Calu3 (cell line): ENCODE measurements at places on chromosomes 6 and 20. TPM values are rescaled to one million over a fixed set of nuclear protein-coding genes. Genes with fewer than 3 reads are reported as not detected.

DNA sequence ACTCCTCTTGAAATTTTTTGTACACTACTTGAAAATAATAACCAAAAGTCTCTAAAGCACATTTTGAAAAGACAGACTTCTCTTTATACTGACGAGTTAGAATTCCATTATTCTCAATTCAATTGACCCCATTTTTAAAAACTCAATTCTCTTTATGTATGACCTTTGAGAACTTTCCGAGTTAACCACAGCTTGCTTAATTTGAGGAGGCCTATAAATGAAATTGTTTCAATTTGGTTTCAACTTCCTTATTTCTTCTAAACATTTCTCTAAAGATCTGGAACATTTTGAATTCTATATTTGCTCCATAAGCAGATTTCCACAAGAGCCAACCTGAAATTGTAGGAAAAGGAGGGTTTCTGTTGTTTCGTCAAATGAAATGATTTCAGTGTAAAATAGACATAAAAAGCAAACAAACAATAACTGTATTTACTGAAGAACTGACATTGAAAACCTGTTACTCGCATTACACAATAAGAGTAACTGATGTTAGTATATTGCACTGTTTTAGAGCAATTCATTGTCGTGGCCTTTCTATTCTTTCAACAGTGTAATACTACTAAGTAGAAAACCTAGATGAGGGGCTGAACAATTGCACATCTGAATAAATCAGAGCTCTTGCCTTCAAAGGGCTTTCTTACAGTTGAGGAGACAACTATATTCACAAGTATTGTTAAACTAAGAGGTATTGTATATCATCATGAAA lies 223.6 kb downstream of the HIVEP2 start:
- no peak overlapping the region for H3K4me3 ChIP-seq
- DNase-seq, result no peak
- H3K27me3 ChIP-seq, result no peaks in the 10 kb centered on the region
- no peaks in the 10 kb centered on the region for H3K36me3 ChIP-seq
- no peaks in the 10 kb centered on the region for H3K4me1 ChIP-seq

- H3K27ac ChIP-seq, result no peak overlapping the region
- H3K4me1 ChIP-seq, result no peaks in the 10 kb centered on the region
- H3K27me3 ChIP-seq, result peaks cover 35% of the 10 kb centered on the region
- no peak overlapping the region for H3K4me3 ChIP-seq
Observed at GRCh38 chr6:149913540-149914240, 9.2 kb downstream of the RAET1G start.

- no peak for DNase-seq
- H3K27ac ChIP-seq, result no peak within 1 kb of the TSS
- H3K4me1 ChIP-seq, result no peaks in the 10 kb centered on the region
- no peaks in the 10 kb centered on the region for H3K36me3 ChIP-seq
- no peaks in the 10 kb centered on the region for H3K27me3 ChIP-seq
Observed at GRCh38 chr6:22569281-22570184, at the start of gene HDGFL1. Gene HDGFL1, plus strand, starts transcription at chr6:22569566. Its CDS starts 10 bp downstream, at chr6:22569576.

DNA sequence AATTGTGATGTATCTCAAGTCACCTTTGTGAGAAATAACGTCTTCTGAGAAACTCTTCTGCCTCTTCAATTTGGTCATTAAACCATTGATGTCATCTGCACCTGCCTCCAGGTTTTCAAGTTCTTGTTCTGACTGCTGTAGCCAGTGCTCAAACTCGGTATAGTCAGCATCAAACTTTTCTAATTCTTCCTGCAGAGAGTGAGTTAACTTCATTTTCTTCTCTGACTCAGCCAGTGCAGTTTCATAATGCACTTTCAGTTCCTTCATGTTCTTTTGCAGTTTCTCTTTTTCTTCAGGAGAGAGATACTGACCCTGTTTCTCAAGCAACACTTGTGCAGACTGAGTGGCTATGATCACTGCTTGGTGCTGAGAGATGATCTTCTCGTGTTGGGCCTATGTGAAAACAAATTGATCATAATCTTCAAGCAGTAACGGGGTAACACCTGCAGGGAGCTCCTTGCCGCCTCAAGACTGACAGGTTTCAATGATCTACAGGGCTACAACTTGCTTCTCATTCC lies 48.8 kb downstream of the DST start:
- no peaks in the 10 kb centered on the region for H3K4me1 ChIP-seq
- no peak overlapping the region for H3K4me3 ChIP-seq

DNA sequence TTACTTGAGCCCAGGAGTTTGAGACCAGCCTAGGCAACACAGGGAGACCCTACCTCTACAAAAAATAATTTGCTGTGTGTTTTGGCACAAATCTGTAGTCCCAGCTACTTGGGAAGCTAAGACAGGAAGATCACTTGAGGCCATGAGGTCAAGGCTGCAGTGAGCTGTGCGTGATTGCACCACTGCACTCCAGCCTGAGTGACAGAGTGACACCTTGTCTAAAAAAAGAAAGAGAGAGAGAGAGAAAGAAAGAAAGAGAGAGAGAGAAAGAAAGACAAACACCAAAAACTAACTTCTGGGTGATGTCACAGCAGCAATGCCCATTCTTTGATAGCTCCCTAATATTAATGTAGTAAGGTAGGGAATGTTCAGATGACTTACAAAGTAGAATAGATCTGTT lies 20.4 kb downstream of the USP49 start:
- H3K4me1 ChIP-seq, result no peaks in the 10 kb centered on the region
- no peak overlapping the region for H3K27ac ChIP-seq
- no peaks in the 10 kb centered on the region for H3K36me3 ChIP-seq
- H3K27me3 ChIP-seq, result no peaks in the 10 kb centered on the region
- no peak overlapping the region for H3K4me3 ChIP-seq
- DNase-seq, result no peak

DNA sequence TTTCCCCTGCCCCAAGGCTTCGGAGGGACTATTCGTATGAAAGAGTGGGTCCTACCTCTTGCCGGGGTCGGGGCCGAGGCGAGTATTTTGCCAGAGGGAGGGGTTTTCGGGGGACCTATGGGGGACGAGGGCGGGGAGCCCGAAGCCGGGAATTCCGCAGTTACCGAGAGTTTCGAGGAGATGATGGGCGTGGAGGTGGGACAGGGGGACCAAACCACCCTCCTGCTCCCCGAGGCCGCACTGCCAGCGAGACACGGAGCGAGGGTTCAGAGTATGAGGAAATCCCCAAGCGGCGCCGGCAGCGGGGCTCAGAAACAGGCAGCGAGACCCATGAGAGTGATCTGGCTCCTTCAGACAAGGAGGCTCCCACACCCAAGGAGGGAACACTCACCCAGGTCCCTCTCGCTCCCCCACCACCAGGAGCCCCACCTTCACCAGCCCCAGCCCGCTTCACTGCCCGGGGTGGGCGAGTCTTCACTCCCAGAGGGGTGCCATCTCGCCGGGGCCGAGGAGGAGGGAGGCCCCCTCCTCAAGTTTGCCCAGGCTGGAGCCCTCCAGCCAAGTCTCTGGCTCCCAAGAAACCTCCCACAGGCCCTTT lies 11.3 kb downstream of the PRRC2A start:
- peaks cover 100% of the 10 kb centered on the region for H3K36me3 ChIP-seq
- H3K4me3 ChIP-seq, result no peak overlapping the region
- peaks cover 8% of the 10 kb centered on the region for H3K4me1 ChIP-seq
- H3K27ac ChIP-seq, result peak overlapping the region; percentile 45

DNA sequence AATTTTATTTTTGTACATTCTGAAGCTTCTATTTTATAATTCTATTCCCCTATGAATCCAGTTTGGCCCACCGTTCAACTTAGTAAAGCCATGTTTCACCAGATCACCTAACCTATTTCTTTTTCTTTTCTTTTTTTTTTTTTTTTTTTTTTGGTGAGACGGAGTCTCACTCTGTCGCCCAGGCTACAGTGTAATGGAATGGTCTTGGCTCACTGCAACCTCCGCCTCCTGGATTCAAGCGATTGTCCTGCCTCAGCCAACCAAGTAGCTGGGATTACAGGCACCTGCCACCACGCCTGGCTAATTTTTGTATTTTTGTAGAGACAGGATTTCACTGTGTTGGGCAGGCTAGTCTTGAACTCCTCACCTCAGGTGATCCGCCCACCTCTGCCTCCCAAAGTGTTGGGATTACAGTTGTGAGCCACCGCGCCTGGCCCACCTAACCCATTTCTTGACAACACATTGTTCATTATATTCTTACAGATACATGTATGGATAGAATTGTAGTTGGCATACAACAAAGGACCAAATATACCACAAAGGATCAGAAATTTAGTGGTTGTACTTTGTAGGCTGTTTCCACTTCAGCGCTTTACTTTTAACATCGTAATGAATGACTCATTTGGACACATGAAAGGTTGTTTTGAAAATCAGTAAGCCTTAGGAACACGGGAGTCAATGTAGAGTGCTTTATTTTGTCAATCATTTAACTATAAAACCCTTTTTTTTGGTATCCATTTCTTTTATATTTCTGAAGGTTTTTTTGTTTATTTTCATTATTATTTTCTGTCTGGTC lies 63.2 kb downstream of the GJA1 start:
- no peaks in the 10 kb centered on the region for H3K27me3 ChIP-seq
- H3K4me1 ChIP-seq, result peaks cover 35% of the 10 kb centered on the region
- DNase-seq, result no peak
- peaks cover 10% of the 10 kb centered on the region for H3K36me3 ChIP-seq
- no peak overlapping the region for H3K27ac ChIP-seq
- H3K4me3 ChIP-seq, result no peak overlapping the region

NDRG3 gene
- total RNA-seq, result 16.6 and 18.0 TPM in 2 replicates

FOXC1 gene
- total RNA-seq, result 12.3 and 16.5 TPM in 2 replicates

DNA sequence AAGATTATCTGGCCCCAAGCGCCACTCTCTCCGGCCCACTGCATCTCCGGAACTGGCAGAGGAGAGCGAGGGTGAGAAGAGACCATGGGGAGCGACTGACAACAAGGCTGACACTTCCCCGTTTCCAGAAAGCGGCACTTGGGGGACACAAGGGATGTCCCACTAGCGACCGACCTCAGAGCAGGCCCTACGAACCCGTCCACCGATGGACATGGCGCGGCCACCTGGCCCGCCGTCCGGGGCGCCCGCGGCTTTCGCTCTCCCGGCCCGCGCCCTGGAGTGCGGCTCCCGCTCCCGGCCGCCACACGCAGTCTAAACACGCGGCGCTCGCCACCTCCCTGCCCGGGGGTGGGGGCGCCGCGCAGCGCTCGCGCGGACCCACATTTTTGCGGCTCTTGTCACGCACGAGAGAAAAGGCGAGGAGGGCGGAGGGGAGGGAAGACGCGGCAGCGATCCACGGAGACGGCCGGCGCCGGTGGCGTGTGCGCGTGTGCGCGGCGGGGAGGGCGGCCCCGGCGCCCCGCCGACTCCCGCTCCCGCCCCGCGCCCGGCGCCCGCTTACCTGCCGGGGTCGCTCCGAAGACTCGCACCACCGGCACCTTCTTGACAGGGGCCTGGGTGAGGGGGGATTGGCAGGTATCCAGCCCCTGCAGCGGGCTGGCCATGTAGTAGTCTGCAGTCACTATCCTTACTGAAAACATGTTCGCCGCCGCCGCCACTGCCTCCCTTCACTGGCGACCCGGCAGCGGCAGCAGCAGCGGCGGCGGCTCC lies 645 bp downstream of the REV3L start:
- H3K4me1 ChIP-seq, result peaks cover 19% of the 10 kb centered on the region
- H3K4me3 ChIP-seq, result peak overlapping the region; percentile 93
- H3K27ac ChIP-seq, result peak overlapping the region; percentile 99
- peak; percentile 56 for DNase-seq
- peaks cover 41% of the 10 kb centered on the region for H3K36me3 ChIP-seq

DNA sequence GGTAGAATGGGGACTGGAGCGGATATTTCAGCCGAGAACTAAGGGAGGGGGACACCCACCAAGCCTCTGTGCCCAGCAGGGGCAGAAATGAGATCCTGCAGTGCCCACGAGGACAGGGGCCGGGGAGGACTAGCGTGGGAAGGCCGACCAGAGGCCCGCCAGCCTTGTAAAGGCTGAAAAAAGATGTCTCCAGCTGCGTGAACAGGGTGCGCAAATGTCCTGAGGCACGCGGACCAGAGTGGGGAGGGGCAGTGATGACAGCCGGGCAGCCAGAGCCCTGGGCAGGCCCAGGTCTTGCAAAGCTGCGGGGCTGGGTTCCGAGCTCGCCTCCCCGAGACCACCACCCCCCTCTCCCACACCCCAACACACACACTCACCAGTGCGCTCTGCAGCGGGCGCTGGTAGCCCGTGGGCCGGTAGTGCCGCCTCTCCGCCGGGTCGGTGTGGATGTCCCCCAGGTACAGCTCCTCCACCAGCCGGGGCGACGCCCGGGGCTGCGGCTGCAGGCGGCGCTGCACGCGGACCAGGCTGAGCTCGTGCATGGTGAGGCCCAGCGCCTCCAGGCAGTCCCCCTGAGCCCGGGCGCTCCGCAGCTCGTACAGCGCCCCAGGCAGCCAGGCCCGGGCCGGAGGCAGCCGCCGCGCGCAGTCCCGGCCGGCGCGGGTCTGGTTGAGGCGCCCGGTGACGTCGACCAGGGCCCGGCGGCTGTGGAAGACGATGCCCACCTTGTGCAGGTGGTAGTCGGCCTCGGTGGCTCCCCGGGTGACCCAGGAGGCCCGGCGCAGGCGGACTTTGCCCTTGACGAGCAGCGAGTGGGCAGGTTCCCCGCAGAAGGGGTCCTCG lies 48.2 kb downstream of the APCDD1L start:
- H3K27ac ChIP-seq, result no peak overlapping the region
- H3K36me3 ChIP-seq, result no peaks in the 10 kb centered on the region
- no peaks in the 10 kb centered on the region for H3K4me1 ChIP-seq
- no peak overlapping the region for H3K4me3 ChIP-seq

DNA sequence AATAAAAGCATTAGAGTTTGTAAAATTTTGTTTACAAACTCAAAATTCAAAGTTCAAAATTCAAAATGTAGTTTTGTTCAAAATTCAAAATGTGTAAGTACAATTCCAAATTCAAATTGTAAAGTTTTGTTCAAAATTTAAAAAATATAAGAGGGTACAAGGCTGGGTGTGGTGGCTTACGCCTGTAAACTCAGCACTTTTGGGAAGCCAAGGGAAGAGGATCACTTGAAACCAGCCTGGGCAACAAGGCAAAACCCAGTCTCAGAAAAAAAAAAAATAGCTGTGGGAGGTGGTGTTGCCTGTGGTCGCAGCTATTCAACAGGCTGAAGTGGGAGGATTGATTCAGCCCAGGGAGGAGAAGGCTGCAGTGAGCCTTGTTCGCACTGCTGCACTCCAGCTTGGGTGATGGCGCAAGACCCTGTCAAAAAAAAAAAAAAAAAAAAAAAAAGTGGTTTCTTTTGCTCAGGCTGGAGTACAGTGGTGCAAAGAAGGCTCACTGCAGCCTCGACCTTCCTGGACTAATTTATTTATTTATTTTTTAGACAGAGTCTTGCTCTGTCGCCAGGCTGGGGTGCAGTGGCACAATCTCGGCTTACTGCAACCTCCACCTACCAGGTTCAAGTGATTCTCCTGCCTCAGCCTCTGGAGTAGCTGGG lies 5.4 kb upstream of the ZBTB12 start:
- no peak overlapping the region for H3K27ac ChIP-seq
- H3K36me3 ChIP-seq, result peaks cover 21% of the 10 kb centered on the region
- peaks cover 40% of the 10 kb centered on the region for H3K4me1 ChIP-seq
- no peak for DNase-seq
- H3K27me3 ChIP-seq, result no peaks in the 10 kb centered on the region
- no peak overlapping the region for H3K4me3 ChIP-seq

- H3K27ac ChIP-seq, result peak overlapping the region; percentile 40
- H3K27me3 ChIP-seq, result peaks cover 46% of the 10 kb centered on the region
- DNase-seq, result no peak
- H3K36me3 ChIP-seq, result peaks cover 7% of the 10 kb centered on the region
- peak overlapping the region; percentile 74 for H3K4me3 ChIP-seq
Observed at GRCh38 chr6:26613689-26614683, 17.2 kb downstream of the ABT1 start.

CENPW gene
- total RNA-seq, result 66.4 and 73.4 TPM in 2 replicates
